Stimulated activated CD4-positive, alpha-beta T cell treated with anti-CD3 and anti-CD28 coated beads, Interleukin-15, amount 100 ng/mL, for 24 hours (primary cell): ENCODE measurements at places on chromosomes 1 and 21.

- DNase-seq = no peak
Measured at GRCh38 chr1:204192046-204192445, 4.2 kb downstream of the KISS1 start.

- peak; percentile 86 for DNase-seq
Measured at GRCh38 chr21:17512253-17513213, at the start of gene CXADR. TSS of gene CXADR (plus strand) at chr21:17513043. CDS start at chr21:17513130, 87 bp downstream.

DNA sequence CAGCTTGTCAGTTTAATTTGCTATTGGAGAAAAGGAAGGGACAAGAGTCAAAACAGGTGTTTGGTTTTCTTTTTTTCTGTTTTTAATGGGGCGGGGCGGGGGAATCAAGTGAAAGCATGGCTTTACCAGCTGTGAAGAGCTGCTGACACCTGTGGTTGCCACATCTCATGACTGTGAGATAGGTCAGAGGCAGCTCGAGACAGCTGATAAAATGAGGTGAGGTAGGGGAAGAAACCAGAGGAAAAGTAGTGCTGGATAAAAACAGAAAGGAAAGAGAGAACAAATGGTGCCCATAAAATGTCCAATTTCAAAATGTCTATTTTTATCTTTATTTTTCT, 272.3 kb downstream of the NEGR1 start:
- no peak for DNase-seq

DNA sequence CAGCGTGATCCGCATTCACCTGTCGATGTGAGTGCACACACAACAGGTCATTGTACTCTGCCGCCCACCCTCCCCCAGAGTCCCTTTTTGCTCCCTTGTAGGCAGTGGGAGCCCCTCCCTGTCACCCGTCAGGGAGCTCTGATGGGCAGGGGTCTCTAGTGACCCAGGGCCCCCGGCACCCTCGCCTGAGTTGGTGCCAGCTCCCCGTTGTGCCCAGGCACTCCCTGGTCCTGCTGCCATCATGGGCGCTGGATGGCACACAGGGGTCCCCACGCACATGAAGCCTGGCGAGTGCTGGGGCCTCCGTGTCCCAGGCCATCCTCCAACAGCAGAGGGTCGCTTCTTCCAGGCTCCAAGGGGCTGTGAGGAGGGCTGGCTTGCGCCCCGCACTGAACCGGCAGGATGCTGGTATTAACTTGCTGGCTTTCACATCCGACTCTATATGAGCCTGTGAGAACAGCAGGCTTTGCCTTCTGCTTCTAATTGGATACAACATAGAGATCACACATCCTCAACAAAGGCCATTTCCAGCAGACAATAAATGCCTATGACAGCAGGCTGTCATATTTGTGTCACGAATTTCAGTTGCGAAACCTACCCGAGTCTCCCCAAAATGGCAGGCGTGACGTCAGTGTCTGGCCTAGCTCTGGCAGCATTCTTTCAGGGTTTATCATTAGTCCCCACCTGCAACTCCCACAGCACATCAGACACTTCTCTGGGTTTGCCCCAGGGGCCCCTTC, 35.4 kb downstream of the KIAA1614 start:
- DNase-seq = no peak

- no peak for DNase-seq
Measured at GRCh38 chr1:119298687-119299303, 69.8 kb upstream of the HAO2 start.

- no peak for DNase-seq
Measured at GRCh38 chr1:24752305-24752704, 7.1 kb downstream of the CLIC4 start.

GRCh38 chr21:45923146-45923545, 58.4 kb upstream of the COL6A1 start:
- DNase-seq = peak; percentile 77

DNA sequence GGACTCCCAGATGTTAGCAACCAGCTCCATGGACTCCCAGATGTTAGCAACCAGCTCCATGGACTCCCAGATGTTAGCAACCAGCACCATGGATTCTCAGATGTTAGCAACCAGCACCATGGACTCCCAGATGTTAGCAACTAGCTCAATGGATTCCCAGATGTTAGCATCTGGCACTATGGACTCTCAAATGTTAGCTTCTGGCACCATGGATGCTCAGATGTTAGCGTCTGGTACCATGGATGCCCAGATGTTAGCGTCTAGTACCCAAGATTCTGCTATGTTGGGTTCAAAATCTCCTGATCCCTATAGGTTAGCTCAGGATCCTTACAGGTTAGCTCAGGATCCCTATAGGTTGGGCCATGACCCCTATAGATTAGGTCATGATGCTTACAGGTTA, 8.8 kb downstream of the SON start:
- no peak for DNase-seq

DNA sequence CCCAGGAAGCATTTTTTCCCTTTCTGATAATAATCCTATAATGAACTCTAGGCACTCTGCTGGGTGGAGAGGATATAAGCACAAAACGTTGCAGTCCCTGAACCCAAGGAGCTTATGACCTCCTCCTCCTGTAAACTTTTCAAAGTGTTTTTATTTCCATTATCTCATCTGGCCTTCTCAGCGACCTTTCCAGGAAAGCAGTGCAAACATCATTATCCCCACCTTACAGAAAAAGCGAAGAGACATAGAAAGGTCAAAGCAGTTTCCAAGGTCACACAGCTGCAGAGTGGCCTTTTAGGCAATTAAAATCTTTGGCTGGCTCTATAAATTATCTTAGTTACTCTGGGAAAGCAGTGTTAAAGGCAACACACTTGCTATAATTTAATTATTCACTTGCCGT, 63.8 kb downstream of the OLFML3 start:
- no peak for DNase-seq

DNA sequence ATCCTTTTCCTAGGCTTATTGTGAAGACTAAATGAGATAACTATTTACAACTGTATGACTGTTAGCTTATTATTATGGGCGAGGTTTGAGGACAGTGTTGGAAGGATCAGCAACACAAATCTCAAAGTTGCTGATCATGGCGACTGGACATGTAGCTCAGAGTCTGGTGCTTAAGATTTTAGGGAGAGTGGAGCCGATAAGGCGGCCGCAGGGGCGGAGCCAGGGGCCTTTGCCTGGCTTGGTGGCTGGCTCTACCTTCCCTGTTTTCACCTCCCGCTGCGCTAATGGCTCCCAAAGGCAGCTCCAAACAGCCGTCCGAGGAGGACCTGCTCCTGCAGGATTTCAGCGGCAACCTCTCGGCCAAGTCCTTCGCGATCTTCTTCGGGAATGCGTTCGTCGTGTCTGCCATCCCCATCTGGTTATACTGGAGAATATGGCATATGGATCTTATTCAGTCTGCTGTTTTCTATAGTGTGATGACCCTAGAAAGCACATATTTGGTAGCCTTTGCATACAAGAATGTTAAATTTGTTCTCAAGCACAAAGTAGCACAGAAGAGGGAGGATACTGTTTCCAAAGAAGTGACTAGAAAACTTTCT, 45.5 kb downstream of the GIPC2 start:
- DNase-seq = no peak

DNA sequence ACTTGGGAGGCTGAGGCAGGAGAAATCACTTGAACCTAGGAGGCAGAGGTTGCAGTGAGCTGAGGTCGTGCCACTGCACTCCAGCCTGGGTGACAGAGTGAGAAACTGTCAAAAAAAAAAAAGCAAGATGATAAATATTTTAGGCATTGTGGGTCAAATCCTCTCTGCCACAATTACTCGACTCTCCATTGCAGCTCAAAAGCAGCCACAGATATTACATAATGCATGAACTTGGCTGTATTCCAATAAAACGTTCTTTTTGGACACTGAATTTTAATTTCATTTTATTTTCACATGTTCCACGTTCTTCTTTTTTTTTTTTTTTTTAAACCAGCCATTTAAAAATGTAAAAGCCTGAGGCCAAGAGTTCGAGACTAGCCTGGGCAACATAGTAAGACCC, 69.4 kb downstream of the TCP10L start:
- no peak for DNase-seq

DNA sequence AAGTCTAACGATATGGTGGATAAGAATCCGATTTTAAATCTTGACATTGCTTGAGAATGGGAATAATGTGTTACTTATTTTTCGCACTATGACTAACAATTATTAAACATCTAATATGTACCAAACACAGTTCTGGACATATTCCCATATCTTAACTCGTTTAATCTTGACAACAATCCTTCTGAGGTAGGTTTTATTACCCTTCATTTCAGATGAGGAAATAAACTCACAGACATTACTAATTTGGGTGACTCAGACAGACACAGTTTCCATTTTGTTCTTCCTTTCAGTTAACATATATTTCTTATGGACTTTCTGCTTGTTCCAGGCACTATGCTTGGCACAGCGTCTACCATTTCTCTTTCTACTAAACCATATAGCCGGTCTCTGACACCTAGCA, 244.8 kb downstream of the SMYD3 start:
- DNase-seq = no peak

- no peak for DNase-seq
Measured at GRCh38 chr1:115373305-115373704, 35.3 kb upstream of the NGF start.

DNA sequence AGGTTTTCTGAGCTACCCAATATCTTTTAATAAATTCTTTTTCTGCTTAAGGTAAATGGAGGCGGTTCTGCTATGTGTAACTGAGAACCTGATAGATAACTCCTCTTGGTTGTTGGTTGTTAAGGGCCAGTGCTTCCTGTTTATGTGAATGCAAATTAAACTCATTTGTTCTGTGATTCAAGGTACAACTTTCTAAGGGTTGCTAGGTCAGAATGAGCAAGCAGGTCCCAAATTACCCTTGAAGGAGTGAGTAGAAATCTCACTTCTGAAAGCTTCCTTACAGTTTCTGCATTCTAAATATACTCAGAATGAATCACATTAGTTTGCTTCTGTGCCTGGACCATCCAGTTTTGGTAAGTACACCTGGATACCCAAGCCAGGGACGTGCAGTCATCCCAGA, 15.5 kb upstream of the FAM78B start:
- no peak for DNase-seq

DNA sequence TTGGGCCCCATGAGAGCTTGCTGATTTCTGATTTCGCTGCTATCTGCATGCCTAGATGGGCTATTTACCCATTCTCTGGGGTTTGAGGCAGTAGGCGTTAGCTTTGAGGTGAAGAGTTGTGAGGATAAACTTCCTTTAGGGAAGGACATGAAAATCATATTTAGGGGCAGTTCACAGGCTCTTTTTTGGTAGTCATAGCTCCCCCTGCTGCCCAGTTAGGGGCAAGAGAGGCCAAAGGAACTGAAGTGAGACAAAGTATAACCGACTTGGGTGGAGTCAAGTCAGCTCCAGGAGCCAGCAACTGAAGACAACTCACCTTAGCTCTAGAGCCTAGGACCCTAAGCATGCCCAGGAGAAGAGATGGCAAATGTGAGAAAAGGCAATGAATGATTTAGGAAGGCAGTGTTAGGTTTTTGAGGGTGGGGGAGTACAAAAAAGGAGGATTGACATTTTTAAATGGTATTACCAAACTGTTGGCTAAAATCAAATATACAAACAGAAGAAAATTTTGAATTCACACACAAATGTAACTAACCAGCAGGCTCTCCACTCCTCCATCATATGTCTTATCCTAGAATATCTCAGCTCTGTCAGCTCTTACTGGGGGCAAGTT, 625.2 kb downstream of the LMO4 start:
- peak; percentile 47 for DNase-seq

GRCh38 chr1:204321665-204322064, 38.1 kb downstream of the PLEKHA6 start:
- DNase-seq = no peak

DNA sequence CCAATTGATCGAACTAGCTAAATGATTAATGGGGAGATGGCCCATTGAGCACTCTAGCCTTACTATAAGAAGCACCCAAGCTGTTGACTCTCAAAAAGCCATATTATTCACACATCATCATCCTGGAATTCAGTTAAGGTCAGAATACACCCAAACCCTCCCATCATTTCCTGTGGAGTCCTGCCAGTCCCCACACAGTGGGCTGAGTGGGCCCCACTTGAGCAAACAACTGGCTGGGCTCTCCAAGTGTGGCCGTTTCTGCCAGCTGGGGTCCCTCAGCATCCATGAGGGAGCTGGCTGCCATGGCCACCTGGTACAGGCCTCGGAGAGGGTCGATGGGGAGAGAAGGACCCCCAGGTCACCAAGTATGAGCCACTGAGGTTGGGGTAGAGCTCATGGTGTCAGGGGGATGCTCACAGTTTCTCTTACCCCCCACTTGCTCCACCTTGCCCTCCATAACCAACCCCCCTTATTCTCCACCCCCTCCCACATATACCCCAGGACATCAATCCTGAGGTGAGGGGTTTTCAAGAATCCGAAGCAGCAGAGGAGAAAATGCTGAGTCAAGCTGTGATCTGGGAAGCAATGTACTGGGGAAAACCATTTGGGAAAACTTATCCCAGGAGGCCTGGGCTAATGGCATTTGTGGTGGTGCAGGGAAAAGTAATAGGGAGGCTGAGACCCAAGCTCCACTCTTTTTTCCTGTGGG, 60.3 kb downstream of the UBE2T start:
- DNase-seq = no peak

- DNase-seq = no peak
Measured at GRCh38 chr21:43781846-43782245, 5.7 kb upstream of the CSTB start.

DNA sequence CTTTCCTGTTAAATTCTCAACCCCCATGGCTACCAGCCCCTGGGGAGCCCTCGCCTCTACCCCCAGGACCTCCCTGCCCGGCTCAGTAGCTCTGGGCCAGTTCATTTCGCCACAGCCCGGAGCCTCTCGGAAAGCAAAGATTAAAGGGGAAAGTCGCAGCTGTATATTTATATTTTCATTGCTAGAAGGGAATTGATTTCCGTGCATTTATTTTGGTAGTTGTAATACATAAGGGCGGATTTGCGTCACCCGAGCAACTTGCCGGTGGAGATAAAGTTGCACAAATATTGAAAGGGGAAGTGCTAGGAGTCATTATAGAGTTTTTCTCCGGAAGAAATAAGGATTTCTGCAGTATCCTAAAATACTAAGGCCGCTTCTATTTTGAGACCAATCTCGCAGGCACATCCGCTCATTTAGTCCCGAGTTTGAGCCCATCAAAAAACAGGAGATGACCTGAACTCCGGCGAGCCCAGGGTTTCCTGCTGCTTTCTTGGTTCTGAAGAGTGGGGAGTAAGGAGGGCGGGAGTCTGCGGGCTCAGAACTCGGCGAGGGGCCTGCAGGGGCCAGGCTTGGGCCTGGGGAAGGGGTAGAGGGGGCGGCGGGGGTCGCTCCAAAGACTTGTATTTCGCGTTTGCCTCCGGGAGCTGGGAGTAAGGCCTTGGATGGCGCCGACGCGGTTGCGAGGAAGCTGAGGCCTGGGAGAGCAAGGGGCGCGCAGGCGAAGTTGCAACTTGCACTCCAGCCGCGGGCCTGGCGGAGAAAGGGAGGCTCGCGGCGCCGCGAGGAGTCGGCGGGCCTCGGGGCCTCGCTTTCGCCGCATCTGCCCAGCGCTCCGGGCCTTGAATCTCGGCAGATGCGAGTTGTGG, 2.5 kb upstream of the HLX start:
- peak; percentile 10 for DNase-seq

GRCh38 chr1:117594261-117594990, 11.4 kb upstream of the TENT5C start:
- DNase-seq = no peak
